ENCODE measurements at places on chromosomes 7 and 10.

DNA sequence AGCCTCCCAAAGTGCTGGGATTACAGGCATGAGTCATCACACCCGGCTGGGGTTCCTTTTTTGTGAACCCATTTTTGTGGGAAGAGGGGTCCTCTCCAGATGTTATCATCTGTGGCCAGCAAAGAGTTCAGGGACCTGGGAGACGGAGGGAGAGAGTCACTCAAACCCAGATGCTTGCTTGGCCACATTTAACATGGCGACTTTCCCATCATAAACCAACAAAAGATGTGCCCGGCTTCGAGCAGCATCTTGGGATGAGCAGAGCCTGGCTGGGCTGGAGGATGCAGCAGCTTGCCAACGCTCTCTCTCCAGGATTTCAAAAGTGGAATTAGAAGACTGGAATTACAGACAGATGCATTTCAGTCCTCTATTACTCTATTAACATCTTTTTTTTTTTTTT is 19.1 kb upstream of the HABP2 start:
- no peak for DNase-seq

DNA sequence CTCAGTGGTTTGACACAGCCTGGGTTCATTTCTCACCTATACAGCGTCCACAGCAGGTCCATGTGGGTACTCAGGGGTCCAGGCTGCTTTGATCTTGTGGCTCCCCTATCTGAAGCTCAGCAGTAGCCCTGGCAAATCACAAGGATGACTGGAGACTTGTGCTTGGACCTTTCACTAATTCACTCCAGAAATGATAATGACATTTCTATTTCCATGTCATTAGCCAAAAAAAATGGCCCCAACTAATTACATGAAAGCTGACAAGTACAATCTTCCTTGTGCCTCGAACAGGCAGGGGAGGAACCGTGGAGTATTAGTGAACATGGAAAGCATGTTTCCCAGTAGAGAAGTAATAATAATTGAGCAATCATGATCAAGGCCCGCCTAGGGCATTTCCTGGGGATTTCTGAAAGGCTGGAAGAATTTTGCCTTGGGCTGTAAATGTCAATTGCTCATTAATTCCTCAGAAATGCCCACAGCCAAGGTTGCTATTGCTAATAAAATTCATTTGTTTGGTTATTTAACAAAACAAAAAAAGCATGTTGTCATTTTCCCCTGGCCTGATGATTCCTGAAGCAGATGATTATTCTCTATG is 586.1 kb downstream of the SDK1 start:
- no peak for DNase-seq

GRCh38 chr10:35696392-35697287 is 54.5 kb upstream of the FZD8 start:
- no peak for DNase-seq

- no peak for DNase-seq
Observed at GRCh38 chr7:45873035-45873354, at the start of gene CCDC201. TSS of gene CCDC201 (minus strand) at chr7:45873082. CDS start at chr7:45873007, 75 bp downstream.

GRCh38 chr7:158241919-158242318 is 345.7 kb downstream of the PTPRN2 start:
- no peak for DNase-seq

- DNase-seq: peak; percentile 78
Observed at GRCh38 chr10:5951167-5951711, 26.1 kb downstream of the IL15RA start.

DNA sequence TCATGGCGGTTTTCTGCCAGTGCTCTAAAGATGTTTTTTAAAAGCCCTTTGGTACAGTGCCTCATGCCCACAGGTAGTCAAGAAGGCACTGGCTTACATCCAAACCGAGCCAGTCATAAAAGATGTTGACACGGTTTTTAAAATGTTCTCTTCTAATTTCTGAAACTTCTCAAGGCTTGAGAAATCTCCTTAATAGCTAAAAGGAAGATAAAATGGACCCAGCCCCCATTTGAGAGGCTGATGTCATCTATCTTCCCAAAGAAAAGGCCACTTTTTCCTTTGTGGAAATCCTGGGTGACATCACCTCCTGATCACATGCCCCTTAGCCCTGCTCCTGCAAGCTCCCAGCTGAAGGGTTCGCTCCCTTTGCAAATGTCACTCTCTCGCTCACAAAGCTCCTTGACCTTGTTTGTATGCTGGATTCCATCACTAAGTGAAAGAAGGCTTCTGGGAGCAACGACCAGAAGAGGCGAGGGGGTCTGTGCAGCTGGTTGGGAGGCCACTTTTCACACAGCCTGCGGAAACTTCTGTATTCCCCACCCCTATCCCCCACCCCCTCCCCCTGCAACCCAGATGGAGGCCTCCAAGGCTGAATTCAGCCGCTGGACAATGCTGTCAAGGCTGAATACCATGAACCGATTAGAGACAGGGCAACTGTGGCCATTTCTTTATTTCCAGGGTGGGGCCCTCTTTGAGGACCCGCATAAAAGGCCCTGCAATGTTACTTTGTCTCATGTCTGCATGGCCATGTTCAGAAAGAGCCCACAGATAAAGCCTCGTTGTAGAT is 122.8 kb downstream of the CUBN start:
- DNase-seq: peak; percentile 50

DNA sequence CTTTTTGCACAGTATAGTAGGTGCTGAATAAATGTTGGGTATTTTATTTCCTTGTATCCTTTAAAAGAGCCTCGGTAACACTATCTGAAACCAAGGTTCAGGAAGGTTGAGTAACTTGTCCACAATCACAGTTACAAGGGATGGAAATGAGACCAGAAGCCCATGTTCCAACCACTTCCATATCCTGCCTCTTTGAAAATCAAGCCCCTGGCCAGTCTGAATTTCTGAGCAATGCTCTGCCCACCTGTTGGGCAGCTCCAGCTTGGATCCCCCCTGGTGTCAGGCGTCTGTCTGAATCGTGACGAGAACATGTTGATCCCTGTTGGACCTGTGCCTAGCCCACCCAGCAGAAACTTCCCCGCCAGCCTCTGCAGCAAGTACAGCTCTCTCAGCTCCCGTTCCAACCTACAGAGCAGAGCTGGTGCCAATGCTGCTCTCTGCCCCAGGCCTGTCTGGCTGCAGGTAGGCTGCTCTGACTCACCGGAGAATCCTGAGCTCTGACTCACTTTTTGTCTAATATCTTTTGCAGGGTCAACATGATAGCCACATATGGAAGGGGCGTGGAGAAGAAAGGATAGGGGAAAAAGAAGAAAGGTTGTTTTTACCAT is 595.5 kb downstream of the INHBA start:
- no peak for DNase-seq

Measured in lower lobe of right lung (tissue), 2 donors.